Activated CD8-positive, alpha-beta T cell treated with anti-CD3 and anti-CD28 coated beads, Interleukin-2, amount 10 ng/mL, durations not matched to agents 7 days and 5 days (primary cell): ENCODE measurements at places on chromosomes 16 and 17.

GRCh38 chr17:79498854-79499253 is 112.0 kb downstream of the RBFOX3 start:
- no peak for DNase-seq

- DNase-seq: no peak
These were observed 28.9 kb upstream of the RBFOX1 start for GRCh38 chr16:7303660-7304200.

DNA sequence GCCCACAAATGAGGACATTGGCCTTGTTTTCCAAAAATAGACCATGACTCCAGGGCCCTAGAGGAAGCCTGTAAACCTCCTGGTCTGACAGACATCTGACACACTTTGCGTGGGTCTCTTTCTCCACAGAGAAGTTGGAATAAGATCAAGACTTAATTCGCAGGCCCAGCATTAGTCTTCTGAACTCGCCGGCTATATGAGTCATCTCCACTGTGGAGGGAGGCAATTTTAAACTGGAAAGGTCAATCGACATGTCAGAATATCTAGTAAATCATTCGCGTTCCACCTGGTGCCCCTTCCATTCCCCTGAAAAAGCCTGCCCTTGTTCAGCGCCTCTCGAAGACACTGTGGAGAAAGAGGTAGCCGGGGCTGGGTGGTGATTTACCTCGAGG is 140.1 kb downstream of the CLEC16A start:
- DNase-seq: no peak

DNA sequence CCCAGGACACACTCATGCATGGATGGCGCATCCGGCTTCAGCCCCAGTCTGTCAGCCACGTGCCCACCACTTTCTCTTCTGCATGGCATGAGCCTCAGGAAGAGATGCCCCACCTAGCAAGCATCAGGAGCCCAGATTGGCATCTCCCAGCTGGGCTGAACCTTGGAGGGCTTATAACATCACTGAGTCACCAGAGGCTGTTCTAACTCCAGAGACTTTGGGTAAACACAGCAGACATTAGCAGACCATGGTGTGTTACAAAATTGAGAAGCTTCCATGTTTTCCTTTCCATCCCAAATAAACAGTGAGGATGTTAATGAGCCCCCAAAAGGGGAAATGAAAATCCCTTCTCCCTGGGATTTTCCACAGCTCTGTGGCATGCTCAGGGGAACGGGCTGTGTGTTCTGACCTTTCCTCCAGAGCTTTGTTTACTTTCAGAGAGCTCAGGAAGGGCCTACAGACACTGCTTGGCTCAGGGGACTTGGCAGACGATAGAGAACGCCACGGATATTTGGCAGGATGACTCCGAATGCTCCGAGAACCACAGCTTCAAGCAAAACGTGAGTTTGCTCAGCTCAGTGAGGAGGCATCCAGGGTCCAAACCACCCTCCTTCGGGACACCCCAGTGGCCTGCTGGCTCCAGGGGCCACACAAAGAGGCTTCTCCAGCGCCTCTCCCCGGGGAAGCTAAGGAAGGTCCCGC is 16.5 kb downstream of the GLP2R start:
- DNase-seq: no peak

GRCh38 chr17:60542071-60542470 is 16.0 kb upstream of the APPBP2 start:
- DNase-seq: no peak

DNA sequence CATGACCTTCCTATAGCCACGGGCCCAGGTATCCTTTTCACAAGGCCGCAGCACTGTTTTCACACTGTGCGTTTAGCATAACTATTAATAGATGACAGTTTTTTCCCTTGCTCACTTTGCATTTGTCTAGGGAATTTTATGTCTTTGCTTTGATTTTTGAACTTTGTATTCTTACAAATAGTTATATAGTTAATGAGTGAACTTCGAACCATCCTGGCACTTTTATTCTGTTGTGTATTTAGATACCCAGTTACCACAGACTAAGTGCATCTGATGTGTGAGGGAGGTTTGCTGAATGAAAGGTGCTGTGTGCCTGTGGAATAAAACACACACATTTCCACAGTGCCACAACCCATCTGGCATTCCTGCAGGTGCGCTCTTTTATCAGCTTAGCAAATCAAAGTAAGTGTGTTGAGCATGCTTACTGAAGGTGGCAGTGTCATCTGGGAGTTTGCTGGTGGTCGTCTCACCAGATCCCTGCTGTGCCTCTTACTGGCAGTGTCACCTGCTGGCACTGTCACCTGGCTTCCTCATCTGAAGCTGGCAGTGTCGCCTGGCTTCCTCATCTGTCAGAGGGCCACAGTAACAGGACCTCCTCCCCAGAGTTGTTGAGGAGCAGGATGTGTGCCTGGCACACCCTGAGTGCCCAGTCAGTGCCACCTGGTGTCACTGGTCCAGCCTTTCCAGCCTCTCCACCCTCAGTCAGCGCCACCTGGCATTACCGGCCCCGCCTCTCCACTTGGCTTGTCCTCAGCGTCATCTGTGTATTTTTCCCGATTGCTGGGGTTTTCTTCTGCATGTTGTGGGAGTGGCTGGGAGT is 37.6 kb downstream of the USP10 start:
- DNase-seq: no peak

DNA sequence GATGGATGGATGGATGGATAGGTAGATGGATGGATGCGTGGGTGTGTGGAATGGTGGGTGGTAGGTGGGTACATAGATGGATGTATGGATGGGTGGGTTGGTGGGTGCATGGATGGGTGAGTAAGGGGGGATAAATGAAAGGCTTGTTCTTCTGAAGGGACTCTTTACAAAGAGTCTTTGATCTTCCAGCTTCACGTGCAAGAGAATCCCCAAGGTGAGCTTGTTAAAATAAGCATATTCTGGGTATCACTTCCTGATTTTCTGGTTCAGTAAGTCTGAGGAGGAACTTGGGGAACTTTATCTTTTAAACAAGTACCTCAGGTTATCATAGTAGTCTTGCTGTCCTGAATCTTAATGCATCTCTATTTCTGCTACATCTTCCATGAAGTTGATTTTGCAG is 639.1 kb downstream of the MAF start:
- no peak for DNase-seq

GRCh38 chr16:66608241-66609138 is 4.0 kb downstream of the CMTM3 start:
- DNase-seq: peak; percentile 85

GRCh38 chr17:73400915-73401545 is 89.2 kb upstream of the CDC42EP4 start:
- no peak for DNase-seq

DNA sequence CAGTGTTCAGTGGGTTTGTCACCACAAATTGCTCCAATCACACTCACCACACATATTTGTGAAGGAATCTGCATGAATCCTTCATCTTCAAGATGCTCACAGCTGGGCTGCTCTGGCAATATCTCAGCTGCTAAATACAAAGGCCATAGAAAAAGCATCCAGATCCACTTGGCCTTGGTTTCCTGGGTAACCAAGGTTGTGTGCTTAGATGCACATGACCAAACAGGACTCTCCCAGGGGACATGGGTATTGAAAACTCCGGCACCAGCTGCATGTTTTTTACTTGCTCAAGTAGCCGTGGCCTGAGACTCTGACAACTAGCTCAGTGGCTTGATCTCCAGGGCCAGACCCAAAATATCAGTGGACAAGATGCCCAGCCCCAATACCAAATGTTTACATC is 131.3 kb downstream of the CBLN1 start:
- DNase-seq: no peak

DNA sequence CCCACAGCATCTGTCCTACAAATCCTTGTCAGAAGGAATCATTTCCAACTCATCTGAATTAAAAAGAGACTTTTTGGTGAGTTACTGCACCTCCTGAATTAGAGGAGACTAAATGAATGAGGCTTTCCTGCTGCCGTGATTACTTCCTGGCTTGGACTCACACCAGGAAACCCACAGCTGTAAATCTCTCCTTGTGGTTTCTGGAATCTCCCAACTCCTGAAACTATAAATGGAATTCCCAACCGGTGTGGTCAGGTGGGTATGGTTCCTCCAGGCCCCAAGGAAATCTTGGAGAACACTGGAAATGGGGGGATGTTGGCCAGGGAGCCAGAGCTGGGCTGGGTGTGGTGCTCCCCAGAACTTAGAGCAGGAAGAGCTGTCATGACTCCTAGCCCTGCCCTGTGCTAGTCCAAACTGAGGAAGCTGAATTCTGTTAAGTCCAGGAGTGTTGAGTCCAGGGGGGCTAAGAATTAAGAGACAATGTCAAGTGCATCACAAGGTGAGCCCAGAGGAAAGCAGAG is 216.4 kb downstream of the GSG1L start:
- DNase-seq: no peak

GRCh38 chr16:57355898-57356414 is 2.6 kb upstream of the CCL22 start:
- no peak for DNase-seq

DNA sequence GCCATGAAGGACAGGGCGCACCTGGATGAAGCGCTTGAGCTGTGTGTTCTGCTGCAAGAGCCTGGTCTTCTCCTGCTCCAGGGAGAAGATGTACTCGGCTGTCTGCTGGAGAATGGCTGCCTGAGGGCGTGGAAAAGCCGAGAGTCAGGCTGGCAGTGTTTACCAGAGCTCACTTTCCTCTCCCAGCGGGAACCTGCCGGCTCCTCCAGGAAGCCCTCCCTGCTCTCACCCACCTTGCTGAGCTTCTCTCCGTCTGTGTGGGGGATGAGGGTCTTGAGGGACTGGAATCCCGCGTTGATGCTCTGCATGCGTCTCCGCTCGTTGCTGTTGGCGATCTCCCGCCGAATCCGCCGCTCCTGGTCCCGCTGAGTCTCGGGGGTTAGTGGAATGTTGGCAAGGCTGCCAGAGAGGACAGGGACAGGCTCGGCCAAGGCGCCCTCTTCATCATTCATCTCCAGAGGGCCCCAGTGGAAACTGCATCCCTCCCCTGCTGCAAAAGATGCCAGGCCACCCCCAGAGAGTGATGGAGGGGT is 10.5 kb downstream of the TFAP4 start:
- no peak for DNase-seq

DNA sequence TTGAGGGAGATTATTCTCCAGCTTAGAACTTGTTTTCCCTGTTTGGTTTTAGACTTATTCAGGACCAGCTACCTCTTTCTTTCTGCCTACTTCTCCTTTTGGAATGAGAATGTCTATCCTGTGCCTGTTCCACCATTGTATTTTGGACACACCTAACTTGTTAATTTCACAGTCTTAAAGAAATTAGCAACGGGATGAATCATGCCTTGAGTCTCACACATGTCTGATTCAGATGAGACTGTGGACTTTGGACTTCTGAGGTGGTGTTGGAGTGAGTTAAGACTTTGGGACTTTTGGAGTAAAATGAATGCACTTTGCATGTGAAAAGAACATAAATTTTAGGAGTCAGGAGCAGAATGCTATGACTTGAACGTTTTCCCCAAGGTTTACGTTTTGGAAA is 581.4 kb downstream of the CDH11 start:
- no peak for DNase-seq

GRCh38 chr17:9986754-9987382 is 81.8 kb upstream of the RCVRN start:
- no peak for DNase-seq

DNA sequence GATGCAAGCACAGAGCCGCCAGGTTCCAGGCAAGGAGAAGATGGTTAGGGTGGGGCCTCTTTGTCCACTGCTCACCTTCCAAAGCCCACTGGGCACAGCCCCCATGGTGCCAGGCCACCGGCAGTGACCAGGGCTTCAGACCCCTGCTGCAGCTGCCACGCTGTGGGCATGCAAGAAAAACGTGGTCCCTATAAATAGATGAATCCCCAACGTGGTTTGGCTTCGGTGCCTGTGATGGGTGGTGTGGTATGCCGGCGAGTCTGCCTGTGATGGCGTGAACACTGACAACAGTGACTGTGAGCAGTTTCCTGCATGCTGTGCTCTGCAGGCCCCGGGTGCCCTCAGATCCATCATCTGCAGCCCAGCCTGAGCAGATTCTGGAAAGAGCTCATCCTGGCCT is 36.6 kb downstream of the RAB11FIP4 start:
- DNase-seq: no peak

DNA sequence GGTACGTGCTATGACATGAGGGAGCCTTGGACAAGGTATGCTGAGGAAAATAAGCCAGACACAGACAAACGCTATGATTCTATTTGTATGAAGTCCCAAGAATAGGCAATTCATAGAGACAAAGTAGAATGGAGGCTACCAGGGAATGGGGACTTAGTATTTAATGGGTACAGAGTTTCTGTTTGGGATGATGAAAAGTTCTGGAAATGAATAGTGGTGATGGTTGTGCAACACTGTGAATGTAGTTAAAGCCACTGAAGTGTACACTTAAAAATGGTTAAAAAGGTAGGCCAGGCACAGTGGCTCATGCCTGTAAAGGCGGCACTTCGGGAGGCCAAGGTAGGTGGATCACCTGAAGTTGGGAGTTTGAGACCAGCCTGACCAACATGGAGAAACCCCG is 3.3 kb downstream of the PRPSAP1 start:
- DNase-seq: no peak

DNA sequence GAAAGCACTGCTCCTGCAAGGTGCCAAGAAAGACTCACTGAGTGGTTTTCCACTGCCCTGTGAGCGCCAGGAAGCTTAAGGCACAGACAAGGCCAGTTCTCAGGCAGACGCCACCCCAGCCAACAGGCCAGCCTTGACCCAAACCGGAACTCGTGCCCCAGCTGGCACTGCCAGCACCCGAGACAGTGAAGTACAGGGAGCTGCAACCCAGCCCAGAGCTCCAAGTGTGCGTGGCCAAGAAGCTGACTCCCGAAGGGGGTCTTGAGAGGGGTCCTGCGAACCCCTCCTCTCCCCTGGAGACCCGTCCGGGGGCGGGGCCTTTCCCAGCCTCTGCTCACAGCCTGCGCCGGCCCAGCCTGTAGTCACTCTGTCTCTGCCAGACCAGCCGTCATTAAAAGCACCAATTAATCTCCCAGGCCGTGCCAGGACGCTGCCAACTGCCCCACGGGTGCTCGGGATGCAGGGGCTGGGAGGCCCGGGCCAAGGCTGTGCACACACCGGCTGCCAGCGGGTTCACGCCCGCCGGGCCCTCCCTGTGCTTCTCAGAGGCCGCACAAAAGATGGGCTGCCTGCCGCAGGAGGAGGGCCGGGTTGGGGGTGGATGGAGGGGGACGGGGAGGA is 4.4 kb upstream of the SOX8 start:
- no peak for DNase-seq

DNA sequence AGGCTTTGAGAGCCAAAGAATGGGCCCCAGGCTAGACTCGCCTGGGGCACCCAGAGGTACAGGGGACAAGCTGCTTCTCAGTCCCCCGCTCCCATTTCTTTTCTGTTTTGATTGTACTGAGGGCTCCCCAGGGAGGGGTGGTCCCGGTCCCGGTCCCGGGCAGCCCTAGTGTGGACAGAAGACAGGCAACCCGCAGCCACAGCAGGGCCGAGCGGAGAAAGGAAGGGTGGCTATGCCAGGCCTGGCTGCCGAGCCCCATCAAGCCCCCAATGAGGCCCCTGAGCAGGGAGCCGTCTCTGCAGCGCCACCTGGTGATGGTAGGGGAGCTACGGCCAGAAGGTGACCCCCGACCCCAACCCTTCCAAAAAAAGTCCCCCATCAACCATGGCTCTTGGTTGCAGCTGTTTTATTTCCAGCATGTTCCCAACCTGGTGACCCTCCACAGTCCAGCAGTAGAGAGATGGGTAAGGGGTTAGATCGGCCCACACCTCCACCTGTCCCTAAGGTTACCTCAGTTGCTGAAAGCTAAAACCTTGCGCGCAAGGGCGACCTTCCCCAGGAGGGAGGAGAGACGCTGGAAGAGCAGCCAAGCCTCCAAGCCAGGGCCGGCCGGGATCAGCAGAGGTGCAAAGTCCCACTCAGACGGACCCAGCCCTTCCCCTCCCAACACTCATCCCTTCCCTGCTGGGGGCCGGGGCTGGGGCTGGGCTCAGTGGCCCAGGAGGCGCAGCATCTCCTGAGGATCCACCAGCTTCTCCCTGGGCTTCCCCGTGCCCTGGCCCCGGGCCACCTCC is 2.6 kb upstream of the GRIN2C start:
- peak; percentile 71 for DNase-seq

GRCh38 chr17:45222289-45222995 is 757 bp downstream of the FMNL1 start:
- DNase-seq: peak; percentile 74
